ENCODE measurements at places on chromosomes 3 and 15. TPM values are rescaled to one million over a fixed set of nuclear protein-coding genes. Genes with fewer than 3 reads are reported as not detected.
A peak's percentile ranks its signal among the peaks of the same experiment; 100 is the strongest.

PYGO1 gene
- 0.52 TPM for total RNA-seq

TMA7 gene
- 419 TPM for total RNA-seq

CLDND1 gene
- total RNA-seq: 99.9 TPM

SLC7A14 gene
- 0.49 TPM for total RNA-seq

NUP210 gene
- total RNA-seq: 73.9 TPM

SCN11A gene
- total RNA-seq: 0.14 TPM

FANCD2OS gene
- not detected for total RNA-seq

AP3B2 gene
- 19.2 TPM for total RNA-seq

ADCY5 gene
- total RNA-seq: 10.2 TPM

GABRA5 gene
- total RNA-seq: 15.5 TPM

DNA sequence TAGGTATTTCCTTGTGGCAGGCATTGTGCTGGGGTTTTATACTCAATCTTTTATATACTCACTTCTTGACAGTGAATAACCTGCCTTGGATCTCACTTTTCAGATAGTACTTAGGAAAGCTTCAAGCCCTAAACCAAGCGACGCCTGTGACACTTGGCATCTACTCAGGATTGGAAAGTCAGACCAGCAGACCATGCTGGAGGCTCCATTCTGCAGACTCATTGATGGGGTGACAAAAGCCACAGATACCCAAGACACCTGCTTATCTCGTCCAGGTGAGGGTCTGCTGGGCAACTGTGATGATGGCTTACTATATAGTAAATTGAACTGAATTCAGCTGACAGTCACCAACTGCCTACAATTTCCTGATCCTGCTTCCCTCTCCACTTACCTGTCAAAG, 79.4 kb upstream of the MRPS22 start:
- 0 out of 2 replicates have a peak, but pooled peaks cover 4% of the 10 kb centered on the region for H3K4me1 ChIP-seq
- no peaks in the 10 kb centered on the region for H3K36me3 ChIP-seq
- H3K27me3 ChIP-seq: no peaks in the 10 kb centered on the region
- no peak for DNase-seq
- no peak overlapping the region for H3K4me3 ChIP-seq
- no peak overlapping the region for H3K27ac ChIP-seq

GRCh38 chr15:48966595-48967301, 3.0 kb upstream of the SHC4 start:
- H3K27me3 ChIP-seq: peaks cover 17% of the 10 kb centered on the region
- DNase-seq: no peak
- peaks cover 6% of the 10 kb centered on the region for H3K4me1 ChIP-seq
- no peak overlapping the region for H3K27ac ChIP-seq
- no peak overlapping the region for H3K4me3 ChIP-seq

- H3K4me3 ChIP-seq: no peak overlapping the region
- no peaks in the 10 kb centered on the region for H3K27me3 ChIP-seq
- no peak for DNase-seq
- H3K4me1 ChIP-seq: no peaks in the 10 kb centered on the region
- H3K36me3 ChIP-seq: peaks cover 6% of the 10 kb centered on the region
- H3K27ac ChIP-seq: no peak overlapping the region
These were observed 17.0 kb downstream of the PCYT1A start for GRCh38 chr3:196270499-196270898.

DNA sequence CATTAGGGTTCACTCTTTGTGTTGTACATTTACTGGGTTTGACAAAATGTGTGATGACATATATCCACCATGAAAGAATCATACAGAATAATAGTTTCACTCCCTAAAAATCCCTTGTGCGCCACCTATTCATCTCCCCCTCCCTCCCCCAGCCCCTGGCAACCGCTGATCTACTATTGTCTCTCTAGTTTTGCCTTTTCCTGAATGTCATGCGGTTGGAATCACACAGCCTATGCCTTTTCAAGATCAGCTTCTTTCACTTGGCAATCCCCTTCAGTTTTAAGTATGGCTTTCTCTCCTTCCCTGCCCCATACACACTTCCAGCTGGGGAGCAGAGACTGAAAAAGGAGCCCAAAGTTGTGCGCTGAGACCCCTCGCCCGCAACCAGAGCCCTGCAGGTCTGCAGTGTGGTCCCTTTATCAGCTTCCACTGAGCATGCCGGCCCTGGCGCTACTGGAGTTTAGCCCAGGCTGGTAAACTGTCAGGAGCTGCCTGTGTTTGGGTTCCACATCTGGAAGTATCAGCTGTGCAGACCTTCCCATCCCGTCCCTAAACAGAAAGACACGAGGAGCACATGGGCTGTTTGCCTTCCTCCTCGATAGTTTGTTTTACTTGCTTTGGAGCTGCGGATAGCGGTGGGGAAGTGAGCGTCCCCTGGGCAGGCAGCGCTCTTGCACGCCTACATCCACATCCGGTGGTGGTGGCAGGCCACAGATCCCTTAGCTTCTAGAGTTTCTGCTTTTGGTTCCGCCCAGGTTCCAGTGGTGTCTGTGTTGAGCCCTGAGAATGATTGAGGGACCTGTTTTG, 12.3 kb downstream of the BOC start:
- DNase-seq: no peak
- H3K4me3 ChIP-seq: no peak overlapping the region
- H3K4me1 ChIP-seq: peaks cover under 1% of the 10 kb centered on the region
- H3K36me3 ChIP-seq: no peaks in the 10 kb centered on the region
- H3K27ac ChIP-seq: no peak overlapping the region
- no peaks in the 10 kb centered on the region for H3K27me3 ChIP-seq

- no peaks in the 10 kb centered on the region for H3K4me1 ChIP-seq
- H3K27me3 ChIP-seq: no peaks in the 10 kb centered on the region
- H3K36me3 ChIP-seq: no peaks in the 10 kb centered on the region
- no peak for DNase-seq
- no peak overlapping the region for H3K27ac ChIP-seq
- H3K4me3 ChIP-seq: no peak overlapping the region
These were observed 43.4 kb downstream of the GPR160 start for GRCh38 chr3:170081079-170081741.

DNA sequence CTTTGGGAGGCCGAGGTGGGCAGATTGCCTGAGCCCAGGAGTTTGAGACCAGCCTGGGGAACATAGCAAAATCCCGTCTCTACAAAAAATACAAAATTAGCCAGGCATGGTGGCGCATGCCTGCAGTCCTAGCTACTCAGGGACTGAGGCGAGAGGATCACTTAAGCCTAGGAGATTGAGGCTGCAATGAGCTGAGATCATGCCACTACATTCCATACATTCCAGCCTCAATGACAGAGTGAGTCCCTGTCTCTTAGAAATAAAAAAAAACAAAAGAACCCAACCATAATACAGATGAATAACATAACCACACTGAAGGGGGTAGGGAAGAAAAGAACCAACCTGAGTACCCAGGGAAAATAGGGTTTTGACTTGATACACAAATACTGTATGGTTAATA, 19.7 kb upstream of the CGNL1 start:
- peak overlapping the region; percentile 55 for H3K27ac ChIP-seq
- DNase-seq: peak; percentile 80
- peaks cover 33% of the 10 kb centered on the region for H3K4me1 ChIP-seq
- no peak overlapping the region for H3K4me3 ChIP-seq

- H3K4me3 ChIP-seq: no peak overlapping the region
- no peaks in the 10 kb centered on the region for H3K4me1 ChIP-seq
- no peaks in the 10 kb centered on the region for H3K27me3 ChIP-seq
- no peak overlapping the region for H3K27ac ChIP-seq
- no peaks in the 10 kb centered on the region for H3K36me3 ChIP-seq
These were observed 169.3 kb downstream of the GBE1 start for GRCh38 chr3:81592101-81592500.

DNA sequence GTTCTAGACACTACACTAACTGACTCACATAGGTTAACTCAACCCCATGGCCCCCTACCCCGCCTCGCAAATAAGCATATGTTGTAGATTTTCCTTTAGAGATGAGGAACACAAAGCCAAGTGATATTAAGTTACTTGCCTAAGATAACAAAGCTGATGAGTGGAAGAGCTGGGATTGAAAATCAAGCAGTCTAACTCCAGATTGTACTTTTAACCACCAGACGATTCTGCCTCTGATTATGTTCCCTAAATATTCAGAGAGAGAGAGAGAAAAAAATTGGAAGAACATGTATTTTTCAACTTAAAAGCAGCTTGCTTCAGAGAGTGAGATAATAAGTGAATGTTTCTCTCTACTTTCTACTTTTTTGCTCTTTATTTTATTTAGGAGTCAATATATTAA, 66.9 kb upstream of the THBS1 start:
- DNase-seq: no peak
- no peak overlapping the region for H3K4me3 ChIP-seq
- no peaks in the 10 kb centered on the region for H3K27me3 ChIP-seq
- no peaks in the 10 kb centered on the region for H3K36me3 ChIP-seq
- no peaks in the 10 kb centered on the region for H3K4me1 ChIP-seq

DNA sequence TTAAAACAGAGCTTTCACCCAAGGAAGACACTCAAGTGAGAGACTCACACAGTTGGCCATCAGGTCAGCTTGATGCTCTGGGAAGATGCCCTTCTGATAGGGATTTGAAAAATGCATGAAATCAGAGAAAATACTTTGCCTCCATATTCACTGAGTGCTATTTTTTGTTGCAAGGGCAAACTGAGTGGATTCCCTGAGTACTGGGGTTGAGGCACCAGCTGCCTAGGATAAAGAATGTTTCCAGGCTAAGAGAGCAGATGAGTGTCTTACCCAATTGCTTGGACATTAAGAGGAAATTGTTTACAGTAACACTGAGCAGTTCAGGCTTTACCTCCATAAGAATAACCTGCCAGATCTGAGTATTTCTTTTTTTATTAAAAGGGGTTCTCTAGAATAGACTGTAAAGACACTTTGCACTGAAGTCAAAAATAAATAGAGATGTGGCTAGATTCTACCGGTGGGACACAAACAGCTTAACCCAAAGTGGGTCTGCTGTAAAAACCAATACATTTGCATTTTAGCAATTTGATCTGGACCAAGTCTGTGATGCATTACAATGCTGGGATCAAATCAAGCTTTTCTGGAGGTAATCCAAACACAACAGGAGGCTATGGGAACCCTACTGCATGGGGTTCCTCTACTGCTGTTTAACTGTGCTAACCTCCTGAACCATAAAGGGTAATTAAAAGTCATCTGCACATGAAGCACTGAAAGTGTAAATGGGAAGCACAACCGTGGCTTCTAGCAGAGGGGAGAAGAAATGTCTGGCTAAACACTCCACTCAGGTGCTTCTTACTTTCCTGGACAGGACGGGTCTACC, 238.8 kb upstream of the WNT5A start:
- H3K4me1 ChIP-seq: peaks cover 16% of the 10 kb centered on the region
- no peaks in the 10 kb centered on the region for H3K36me3 ChIP-seq
- DNase-seq: no peak
- no peak overlapping the region for H3K4me3 ChIP-seq

DNA sequence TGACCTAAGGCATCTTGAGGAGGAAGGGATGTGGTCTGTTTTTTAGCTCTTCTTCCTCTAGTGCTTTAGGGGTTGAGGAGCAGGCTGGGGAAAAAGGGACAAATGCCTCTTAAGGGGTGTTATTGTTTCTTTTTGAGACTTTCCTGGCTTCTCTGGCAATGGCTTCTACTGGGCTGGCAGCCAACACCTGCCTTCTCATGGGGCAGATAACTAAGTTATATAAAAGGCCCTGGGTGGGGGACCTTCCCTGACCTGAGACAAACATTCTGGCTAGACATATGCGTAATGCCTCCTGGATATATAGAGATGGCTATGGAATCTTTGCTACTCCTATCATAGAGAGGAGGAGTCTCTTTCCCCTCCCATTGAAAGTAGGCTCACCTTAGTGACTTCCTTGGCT, 179.2 kb upstream of the PROK2 start:
- no peak overlapping the region for H3K4me3 ChIP-seq
- no peak overlapping the region for H3K27ac ChIP-seq
- H3K36me3 ChIP-seq: no peaks in the 10 kb centered on the region
- no peaks in the 10 kb centered on the region for H3K27me3 ChIP-seq
- peaks cover 18% of the 10 kb centered on the region for H3K4me1 ChIP-seq

GRCh38 chr3:179558742-179559364, 3.9 kb upstream of the ACTL6A start:
- H3K27me3 ChIP-seq: no peaks in the 10 kb centered on the region
- no peak overlapping the region for H3K27ac ChIP-seq
- DNase-seq: peak; percentile 83
- H3K36me3 ChIP-seq: no peaks in the 10 kb centered on the region
- no peak overlapping the region for H3K4me3 ChIP-seq
- H3K4me1 ChIP-seq: no peaks in the 10 kb centered on the region

- no peak overlapping the region for H3K27ac ChIP-seq
- no peaks in the 10 kb centered on the region for H3K27me3 ChIP-seq
- peaks cover 17% of the 10 kb centered on the region for H3K4me1 ChIP-seq
- peaks cover 2% of the 10 kb centered on the region for H3K36me3 ChIP-seq
- DNase-seq: peak; percentile 24
These were observed 37.4 kb upstream of the P2RY12 start for GRCh38 chr3:151421938-151422337.

- H3K36me3 ChIP-seq: no peaks in the 10 kb centered on the region
- H3K27me3 ChIP-seq: no peaks in the 10 kb centered on the region
- no peak overlapping the region for H3K4me3 ChIP-seq
- no peak for DNase-seq
- no peaks in the 10 kb centered on the region for H3K4me1 ChIP-seq
These were observed 101.6 kb downstream of the RPL22L1 start for GRCh38 chr3:170768334-170768801.

DNA sequence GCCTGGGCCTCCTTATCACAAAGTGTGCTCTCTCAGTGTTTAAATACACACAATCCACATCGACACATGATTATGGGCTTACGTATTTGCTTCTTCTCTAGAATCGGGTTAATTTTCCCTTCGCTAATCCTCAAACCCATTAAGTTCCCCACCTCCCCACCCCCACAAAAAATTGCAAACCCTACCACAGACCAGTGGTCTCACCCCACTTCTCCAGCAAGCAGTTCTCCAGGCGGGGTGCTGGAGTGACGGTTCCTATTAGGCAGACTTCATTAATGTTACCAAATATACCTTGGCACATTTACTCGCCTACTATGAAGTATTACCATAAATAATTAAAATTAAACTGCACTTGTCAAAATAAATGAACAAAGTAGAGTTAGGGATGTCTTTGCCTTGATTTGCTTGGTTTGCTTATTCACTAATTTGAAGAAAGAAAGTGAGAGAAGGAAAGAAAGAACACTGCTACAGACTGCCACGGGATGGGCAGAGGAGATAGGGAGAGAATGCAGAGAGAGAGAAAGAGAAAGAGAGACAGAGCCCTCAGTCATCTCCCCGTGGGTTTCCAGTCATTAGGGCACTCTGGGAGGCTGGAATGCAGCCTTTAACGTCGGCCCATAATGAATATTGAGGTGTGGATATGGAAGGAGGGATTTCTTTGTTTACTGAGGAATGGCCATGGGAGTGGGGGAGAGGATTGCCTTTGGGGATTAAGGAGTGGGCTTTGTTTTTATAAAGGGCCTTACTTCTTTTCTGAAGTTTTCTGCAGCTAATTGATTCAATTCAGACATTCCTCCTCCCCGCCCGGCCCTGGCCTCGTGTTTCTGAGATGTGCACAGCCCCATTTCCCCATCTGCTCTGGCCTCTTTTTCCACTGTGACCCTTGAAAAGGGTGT, 39.7 kb upstream of the POLG start:
- peaks cover 67% of the 10 kb centered on the region for H3K4me1 ChIP-seq
- H3K4me3 ChIP-seq: no peak overlapping the region
- no peak overlapping the region for H3K27ac ChIP-seq
- H3K27me3 ChIP-seq: peaks cover 100% of the 10 kb centered on the region
- DNase-seq: peak; percentile 51

GRCh38 chr3:12966847-12967605, 106.2 kb downstream of the IQSEC1 start:
- H3K36me3 ChIP-seq: no peaks in the 10 kb centered on the region
- peak; percentile 56 for DNase-seq
- H3K4me1 ChIP-seq: peaks cover 14% of the 10 kb centered on the region
- peak overlapping the region; percentile 89 for H3K4me3 ChIP-seq

- 0 out of 2 replicates have a peak, but pooled peaks cover 3% of the 10 kb centered on the region for H3K27me3 ChIP-seq
- H3K4me3 ChIP-seq: no peak overlapping the region
- H3K27ac ChIP-seq: no peak overlapping the region
- DNase-seq: no peak
- H3K4me1 ChIP-seq: no peaks in the 10 kb centered on the region
These were observed 168.7 kb downstream of the POTEB3 start for GRCh38 chr15:21271566-21271965.

All from GM23338 (cell line).